ENCODE measurements at places on chromosomes 5 and 9.

DNA sequence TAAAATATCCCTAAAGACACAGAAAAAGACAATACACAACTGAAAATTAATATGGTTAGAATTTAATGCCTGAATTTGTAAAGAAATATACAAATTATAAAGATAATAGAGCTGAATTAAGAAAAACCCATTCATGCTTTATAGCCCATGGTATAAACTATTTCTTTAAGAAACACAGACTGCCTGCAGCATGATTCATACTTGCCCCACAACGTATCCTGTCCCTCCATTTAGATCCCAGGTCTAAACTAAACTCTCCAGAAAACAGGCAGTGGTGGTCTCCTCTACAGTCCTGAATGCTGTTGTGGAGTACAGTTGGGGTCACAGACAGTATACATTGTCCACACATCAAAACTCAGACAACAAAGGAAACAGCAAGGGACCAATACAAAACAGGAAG is 24.8 kb downstream of the IL6ST start:
- DNase-seq: no peak

DNA sequence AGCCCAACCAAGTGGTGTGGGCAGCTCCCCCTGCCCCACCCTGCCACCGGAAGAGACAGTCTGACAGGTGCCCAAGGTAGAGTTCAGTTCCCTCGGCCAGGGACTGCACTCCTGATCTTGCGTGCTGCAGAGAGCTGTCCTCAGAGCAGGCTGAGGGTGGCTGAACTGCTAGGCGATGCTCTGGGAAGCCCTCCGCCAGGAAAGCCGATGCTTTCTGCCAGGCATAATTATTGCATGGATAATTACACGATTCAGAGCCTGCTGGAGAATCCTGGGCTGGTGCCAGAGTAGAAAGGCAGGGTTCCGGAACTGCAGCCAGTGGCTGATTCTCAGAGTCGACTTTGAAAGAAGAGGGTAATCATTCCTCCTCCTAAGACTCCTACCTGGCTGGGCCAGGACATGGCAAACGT is 19.3 kb downstream of the KCNIP1 start:
- no peak for DNase-seq

- DNase-seq: no peak
Measured at GRCh38 chr5:149313151-149313841, 32.0 kb upstream of the GRPEL2 start.

GRCh38 chr9:107180206-107180605 is 102.9 kb upstream of the RAD23B start:
- DNase-seq: no peak

- DNase-seq: no peak
Measured at GRCh38 chr5:10699281-10699874, 61.7 kb downstream of the DAP start.

DNA sequence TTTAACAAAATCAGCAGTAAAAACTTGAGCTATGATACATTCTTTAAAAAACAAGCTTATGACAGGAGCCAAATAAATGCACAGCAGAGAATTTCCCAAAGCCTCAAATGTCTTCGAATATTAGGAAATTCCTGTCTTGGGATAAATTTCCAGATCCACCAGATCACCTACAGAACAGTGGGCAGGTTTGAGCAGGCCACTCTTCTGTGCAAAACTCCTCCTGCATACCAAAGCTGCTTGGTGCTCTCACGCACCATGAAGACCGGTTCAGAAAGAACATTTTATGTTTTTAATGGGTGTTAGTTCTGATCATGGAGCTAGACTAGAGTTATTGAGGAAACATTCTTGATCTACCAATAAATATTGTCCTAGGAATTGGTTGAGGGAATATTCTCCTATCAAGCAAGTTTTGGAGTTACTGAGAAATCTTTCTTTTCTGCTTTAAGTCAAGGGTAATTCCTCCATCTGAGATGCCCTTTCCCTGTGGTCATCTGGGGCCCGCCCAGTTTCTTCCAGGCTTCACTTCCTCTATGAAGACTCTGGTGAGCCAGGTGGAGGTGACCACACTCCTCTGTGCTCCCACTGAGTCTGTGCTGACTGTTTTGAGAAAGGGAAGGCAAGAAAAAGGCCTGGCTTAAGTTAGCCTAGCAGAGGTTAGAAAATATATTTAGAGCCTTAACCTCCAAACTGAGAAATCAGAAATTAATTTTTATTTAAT is 17.9 kb downstream of the TNFSF15 start:
- DNase-seq: no peak

All from GM13977 (cell line).